ENCODE measurements at places on chromosomes 11 and 22.

GRCh38 chr11:30595934-30596333 lies 9.8 kb upstream of the MPPED2 start:
- no peak for DNase-seq

DNA sequence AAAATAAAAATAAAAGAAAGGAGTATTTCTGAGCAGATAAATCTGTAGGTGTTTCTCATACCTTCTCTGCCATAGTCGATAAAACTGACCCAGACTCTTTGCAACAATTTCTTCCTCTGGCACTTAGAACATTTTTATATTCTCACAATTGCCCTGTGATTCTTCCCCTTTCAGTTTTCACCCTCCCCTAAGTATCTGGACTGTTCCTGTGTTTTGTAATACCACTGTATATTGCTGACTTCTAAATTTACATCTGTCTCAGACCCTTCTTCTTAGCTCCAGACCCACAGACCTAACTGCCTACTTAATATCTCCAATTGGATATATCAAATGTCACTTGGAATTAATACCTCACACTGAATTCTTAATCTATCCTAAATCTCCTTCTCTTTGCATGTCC lies 133.4 kb upstream of the DDI1 start:
- no peak for DNase-seq

GRCh38 chr11:102287964-102288724 lies 29.1 kb upstream of the BIRC3 start:
- peak; percentile 88 for DNase-seq

DNA sequence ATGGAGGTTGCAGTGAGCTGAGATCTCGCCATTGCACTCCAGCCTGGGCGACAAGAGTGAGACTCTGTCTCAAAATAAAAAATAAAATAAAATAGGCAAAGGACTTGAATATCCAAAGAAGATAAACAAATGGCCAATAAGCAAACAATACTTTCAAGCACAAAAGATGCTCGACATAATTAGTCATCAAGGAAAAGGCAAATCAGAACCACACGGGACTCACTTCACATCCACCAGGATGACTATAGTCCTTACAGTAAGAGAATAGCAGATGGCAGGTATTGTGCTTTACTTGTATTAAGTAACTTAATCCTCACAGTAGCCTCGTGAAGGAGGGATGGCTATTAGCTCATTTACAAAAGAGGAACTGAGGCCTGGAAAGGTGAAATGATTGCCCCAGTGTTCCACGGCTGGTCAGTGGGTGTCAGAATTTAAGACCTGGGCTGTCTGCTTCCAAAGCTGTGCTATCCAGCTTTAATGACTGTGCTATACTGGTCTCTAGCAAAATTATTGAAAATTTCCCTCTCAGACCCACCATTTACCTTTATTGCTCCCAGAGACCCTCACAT lies 40.2 kb upstream of the RBFOX2 start:
- DNase-seq: peak; percentile 10

GRCh38 chr22:27512283-27512761 lies 289.2 kb downstream of the MN1 start:
- DNase-seq: peak; percentile 14
